ENCODE measurements at places on chromosomes 5 and 9.

GRCh38 chr9:91681461-91682305 lies 258.1 kb upstream of the NFIL3 start:
- DNase-seq = peak; percentile 79

DNA sequence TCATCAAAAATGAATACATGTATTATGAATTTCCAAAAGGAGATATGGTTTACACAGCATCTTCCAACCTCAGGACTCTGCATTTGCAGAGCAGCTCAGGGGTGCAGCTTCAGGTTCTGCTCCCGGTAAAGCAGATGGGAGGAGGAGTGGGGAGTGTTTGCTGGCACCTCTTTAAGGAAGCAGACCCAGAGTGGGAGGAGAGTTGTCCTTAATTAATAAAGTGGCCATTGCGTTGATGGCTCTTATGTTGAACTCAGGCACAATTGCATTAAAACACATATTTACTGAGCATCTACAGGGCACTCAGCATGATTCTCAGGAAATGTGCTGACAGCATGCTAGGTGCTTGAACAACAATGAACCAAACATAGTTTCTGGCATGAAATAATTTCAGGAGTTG lies 121.0 kb downstream of the PDZD2 start:
- DNase-seq = no peak

- no peak for DNase-seq
These were observed 32.5 kb downstream of the SHB start for GRCh38 chr9:38036359-38037084.

DNA sequence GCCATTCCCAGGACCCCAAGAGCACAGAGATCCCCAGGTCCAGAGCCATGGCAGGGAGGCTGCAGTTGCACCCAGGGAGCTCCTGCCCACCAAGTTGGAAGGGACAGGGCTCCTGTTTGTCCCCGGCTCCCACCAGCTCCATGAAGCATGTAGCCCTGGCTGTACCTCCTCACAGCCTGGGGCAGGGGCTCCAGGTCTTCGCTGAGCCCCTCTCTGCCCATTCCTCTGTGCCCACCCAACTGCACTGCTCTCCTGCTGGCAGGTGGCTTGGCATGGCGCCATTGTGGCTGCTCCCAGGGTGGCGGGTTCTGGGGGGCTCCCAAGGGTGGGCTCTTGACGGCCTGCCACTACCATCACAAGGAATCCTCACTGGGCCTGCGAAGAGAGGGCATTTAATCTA lies 197.5 kb upstream of the DAB2 start:
- no peak for DNase-seq

GRCh38 chr5:57338068-57338867 lies 144.3 kb downstream of the ACTBL2 start:
- DNase-seq = peak; percentile 43

All from activated CD4-positive, alpha-beta T cell treated with anti-CD3 and anti-CD28 coated beads, Interleukin-2, Interleukin-6, amounts not matched to agents 100 ng/mL and 50 ng/mL, durations not matched to agents 16 hours and 8 hours (primary cell).